ENCODE measurements at places on chromosomes 2 and 18.

DNA sequence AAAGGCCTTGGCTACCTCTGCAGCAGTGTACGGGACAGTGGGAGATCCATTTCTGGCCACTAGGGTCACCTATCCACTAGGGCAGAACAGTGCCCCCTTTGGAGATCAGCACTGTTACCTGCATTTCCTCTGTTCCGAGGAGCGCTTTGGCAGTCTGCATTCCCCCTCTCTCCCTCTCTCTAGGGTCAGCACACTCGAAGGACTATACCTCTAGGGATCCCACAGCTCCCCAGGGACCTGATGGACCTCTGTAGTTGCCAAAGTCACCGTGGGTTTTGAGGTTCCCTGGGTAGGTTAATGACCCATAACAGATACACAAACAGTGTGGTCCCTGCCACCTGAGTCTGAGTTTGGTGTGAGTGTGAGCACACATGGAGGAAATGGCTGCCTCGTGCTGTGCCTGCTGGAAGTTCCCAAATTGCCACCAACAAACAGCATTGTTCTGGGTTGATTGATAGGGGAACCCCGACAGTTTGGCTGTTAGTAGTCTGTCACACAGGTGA is 99.8 kb upstream of the VWC2L start:
- peak; percentile 29 for DNase-seq

DNA sequence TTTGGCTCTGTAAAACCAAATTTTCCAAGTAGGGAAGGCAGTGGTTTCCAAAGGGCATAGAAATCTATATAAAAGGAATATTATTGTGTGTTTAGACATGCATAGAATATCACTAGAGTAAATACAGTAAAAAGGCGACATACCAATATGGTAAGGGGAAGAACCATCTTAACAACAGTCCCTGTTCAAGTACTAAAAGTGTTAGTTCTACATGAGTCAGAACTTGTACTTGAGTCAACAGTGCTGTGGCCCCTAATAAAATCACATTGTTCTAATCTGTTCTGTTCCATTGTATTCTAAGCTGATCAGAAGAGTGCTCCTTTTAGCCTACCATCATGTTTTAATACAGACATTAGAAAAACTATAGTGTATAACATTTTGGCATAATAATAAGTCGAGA is 36.1 kb upstream of the TNFRSF11A start:
- no peak for DNase-seq

- DNase-seq: no peak
Measured at GRCh38 chr2:63663013-63663864, 74.5 kb downstream of the MDH1 start.

- no peak for DNase-seq
Measured at GRCh38 chr2:120224735-120225548, 1.7 kb upstream of the TMEM185B start.

DNA sequence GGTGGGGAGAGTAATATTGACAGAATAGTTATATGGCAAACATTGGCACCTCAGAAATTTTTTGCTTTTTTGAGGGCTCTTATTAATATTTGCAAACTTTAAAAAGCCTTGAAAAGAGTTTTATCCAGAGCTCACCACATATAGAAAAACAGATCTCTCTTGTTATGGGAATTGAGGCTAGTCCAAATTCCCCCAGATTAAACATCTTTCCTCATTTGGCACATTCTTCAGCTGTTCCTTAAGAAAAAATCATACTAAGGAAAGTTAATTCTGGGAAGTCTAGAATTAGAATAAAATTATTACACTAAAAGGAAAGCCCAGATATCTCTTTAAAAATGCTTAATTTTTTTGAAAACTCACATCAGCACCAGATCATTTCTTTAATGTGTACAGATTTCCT is 5.6 kb downstream of the TFPI start:
- no peak for DNase-seq

DNA sequence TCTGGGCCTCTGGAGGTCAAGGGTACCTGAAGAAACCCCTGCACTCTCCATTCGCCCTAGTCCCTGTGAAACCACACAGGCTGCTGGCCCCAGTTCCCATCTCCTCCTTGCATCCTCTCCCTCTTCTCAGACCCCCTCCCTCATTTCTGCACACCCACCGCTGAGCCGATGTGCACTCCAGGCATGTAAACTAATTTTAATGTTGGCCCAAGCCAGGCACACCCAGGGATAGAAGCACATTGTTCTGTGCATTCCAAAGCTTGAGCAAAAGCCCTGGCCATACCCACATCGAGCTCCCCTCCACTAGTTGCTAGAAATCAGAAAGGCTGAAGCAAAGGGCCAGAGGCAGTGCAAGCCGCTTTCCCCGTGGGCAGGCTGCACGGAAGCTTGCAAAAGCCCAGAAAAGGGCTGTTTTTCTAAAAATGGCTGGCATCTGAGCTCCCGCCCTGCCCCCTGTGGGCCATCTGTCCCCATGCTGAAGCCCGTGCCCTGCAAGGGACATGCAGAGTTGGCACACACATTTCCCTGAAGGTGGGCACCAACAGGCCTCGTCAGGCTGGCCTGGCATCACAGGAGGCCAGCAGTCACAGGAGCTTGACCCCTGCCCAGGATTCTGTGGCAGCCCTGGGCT is 181.6 kb downstream of the SMAD7 start:
- no peak for DNase-seq

- no peak for DNase-seq
Measured at GRCh38 chr2:64325477-64325851, 128.5 kb upstream of the LGALSL start.

- DNase-seq: no peak
Measured at GRCh38 chr2:227464851-227465250, 7.1 kb upstream of the AGFG1 start.

DNA sequence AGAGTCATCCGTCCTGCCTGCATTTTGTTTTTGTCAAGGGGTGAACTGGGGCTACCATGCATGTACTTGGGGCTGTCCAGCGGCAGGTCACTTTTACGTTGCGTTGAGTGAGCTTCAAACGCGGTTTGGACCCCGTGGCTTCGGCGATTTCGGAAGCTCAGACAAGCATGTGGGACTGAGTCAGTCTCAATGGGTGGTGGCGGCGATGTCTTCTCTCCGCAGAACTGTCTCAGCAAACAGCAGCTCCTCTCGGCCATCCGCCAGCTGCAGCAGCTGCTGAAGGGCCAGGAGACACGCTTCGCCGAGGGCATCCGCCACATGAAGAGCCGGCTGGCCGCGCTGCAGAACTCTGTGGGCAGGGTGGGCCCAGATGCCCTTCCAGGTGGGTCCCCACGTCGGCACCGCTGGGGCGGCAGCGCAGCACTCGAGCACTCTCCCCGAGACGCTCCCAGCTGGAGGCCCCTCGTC is 21.3 kb downstream of the FBLN7 start:
- DNase-seq: no peak

- no peak for DNase-seq
Measured at GRCh38 chr18:39724652-39725051, 2159.1 kb upstream of the CELF4 start.
